ENCODE measurements at places on chromosomes 7 and 10.

GRCh38 chr7:109020251-109020650 is 450.6 kb downstream of the DNAJB9 start:
- no peak for DNase-seq

- no peak for DNase-seq
These were observed at the start of gene ACTL6B for GRCh38 chr7:100655908-100656674. TSS of gene ACTL6B (minus strand) at chr7:100656448. CDS start at chr7:100656354, 94 bp downstream.

- DNase-seq, result no peak
These were observed 68.5 kb downstream of the TBXAS1 start for GRCh38 chr7:139897422-139898090.

- no peak for DNase-seq
These were observed 16.4 kb downstream of the ITGA8 start for GRCh38 chr10:15703151-15703880.

- DNase-seq, result no peak
These were observed 15.2 kb downstream of the PDZD8 start for GRCh38 chr10:117360016-117360415.

GRCh38 chr10:124741281-124741921 is 2.8 kb downstream of the FAM53B start:
- DNase-seq, result no peak

DNA sequence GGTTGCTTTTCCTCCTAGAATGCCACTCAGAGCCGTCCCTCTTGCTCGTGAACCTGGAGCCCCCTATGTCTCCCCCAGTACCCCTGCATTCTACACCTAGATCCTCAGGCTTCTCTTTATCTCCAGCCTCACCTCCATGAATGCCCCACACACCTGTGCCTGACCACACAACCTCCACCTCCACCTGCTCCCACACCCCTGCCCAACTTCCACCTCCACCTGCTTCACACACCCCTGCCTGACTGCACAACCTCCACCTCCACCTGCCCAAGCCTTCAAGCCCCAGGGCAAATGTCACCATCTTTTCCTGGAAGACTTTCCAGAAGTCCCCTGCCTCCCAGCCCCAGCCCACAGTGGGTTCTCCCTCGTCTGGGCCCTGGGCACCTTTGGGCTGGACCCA is 6.9 kb upstream of the LFNG start:
- DNase-seq, result no peak

DNA sequence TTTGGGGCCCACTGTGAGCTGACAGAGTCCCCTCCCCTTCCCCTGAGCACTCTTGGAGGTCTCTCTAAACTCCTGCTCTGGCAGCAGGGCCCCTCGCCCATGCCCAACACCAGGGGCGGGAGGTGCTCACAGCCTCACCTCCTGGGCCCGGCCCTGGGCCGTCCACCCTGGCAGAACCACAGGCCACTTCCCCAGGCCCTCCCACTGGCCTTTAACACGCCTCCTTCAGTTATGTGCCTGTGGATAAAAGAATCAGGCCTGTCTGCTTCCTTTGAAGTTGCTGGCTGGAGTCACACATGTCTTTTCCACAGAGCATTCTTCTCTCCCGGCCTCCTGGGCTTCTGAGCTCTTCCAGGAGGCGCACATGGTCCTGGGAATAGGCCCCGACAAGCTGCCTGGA is 10.2 kb downstream of the MYL10 start:
- DNase-seq, result no peak
